ENCODE measurements at places on chromosomes 5 and 9. TPM values are rescaled to one million over a fixed set of nuclear protein-coding genes. Genes with fewer than 3 reads are reported as not detected.

GRCh38 chr5:53403758-53404157 is 76.7 kb upstream of the FST start:
- H3K36me3 ChIP-seq, result no peaks in the 10 kb centered on the region
- no peak overlapping the region for H3K4me3 ChIP-seq
- DNase-seq, result no peak
- no peaks in the 10 kb centered on the region for H3K4me1 ChIP-seq

GRCh38 chr5:181245427-181246275 is 1.9 kb upstream of the RACK1 start:
- no peak overlapping the region for H3K27ac ChIP-seq
- H3K27me3 ChIP-seq, result no peaks in the 10 kb centered on the region
- DNase-seq, result no peak
- H3K36me3 ChIP-seq, result peaks cover 36% of the 10 kb centered on the region
- peaks cover 8% of the 10 kb centered on the region for H3K4me1 ChIP-seq

GRCh38 chr5:137086342-137086741 is 412.8 kb downstream of the SPOCK1 start:
- H3K27ac ChIP-seq, result no peak overlapping the region
- no peaks in the 10 kb centered on the region for H3K36me3 ChIP-seq
- H3K27me3 ChIP-seq, result no peaks in the 10 kb centered on the region
- H3K4me3 ChIP-seq, result no peak overlapping the region
- DNase-seq, result no peak
- H3K4me1 ChIP-seq, result peaks cover 6% of the 10 kb centered on the region

DNA sequence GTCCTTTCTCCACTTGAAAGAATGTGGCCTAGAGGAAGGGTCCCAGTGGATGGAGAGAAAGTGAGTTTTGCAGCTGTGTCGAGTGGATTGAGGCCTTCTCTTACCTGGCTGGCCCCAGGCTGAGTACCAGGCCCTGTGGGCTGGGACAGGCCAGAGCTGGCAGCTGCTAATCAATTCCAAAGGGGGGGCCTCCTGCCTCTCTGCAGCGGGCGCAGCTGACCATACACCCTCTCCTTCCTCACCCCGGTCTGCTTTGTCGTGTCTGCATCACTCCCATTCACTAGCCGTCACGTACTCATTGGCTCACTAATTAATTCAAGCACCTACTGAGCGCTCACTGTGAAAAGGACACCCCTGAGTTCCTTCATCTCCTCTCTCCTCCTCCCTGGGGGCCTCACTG is 58.4 kb upstream of the PITX1 start:
- no peak overlapping the region for H3K4me3 ChIP-seq
- H3K4me1 ChIP-seq, result peaks cover 10% of the 10 kb centered on the region
- H3K27me3 ChIP-seq, result peaks cover 4% of the 10 kb centered on the region
- DNase-seq, result no peak
- no peak overlapping the region for H3K27ac ChIP-seq
- no peaks in the 10 kb centered on the region for H3K36me3 ChIP-seq

DNA sequence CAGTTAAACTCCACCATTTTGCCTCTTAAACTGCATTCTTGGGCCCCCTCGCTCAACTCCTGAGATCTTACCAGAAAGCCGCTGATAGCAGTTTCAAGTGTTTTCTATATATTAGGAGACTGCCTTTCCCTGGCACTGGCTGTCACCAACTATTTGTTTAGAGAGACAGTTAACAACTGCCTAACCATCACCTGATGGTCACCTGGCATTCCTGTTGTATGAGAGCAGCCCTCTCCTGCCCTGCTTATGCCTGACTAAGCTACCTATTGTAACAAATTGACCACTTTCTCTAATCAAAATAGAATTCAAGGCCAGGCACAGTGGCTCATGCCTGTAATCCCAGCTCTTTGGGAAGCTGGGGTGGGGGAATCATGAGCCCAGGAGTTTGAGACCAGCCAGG is 28.0 kb upstream of the SIL1 start:
- no peaks in the 10 kb centered on the region for H3K4me1 ChIP-seq
- no peak for DNase-seq
- no peak overlapping the region for H3K4me3 ChIP-seq
- H3K36me3 ChIP-seq, result no peaks in the 10 kb centered on the region

DNA sequence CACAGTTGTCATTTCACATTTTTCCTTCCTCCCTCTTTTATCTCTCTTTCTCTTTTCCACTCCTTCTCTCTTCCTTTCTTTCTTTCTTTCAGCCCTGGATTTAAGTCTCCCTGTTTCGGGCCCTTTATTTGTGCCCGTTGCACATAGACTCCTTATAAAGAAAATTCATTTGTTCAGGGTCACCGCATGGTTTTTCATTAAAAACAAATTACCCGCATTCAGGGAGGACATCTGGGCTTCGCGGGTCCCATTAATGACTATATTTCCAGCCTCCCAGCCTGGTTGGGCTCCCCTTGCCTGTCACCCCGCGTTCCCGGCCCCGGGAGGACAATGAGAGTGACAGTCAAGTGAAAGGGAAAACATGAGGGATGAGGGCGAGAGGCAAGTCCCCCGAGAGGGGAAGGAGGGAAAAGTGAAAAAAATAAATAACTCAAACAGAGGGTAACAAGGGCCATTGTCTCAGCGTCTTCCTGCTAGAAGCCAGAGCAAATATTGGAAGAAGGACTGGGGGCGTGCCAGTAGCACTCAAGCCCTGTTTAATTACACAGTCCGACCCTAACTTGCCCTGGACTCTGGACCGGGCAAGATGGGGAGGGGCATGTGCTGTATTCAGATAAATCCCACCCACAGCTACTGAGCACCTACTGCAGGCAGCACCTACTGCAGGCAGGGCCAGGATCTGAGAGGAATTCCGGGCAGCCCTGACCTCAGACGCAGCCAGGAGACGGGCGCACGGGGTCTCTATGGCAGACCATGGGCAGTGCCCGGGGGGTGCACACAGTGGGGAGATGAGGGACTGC is 166.2 kb downstream of the PAX5 start:
- H3K4me1 ChIP-seq, result peaks cover 4% of the 10 kb centered on the region
- peaks cover 70% of the 10 kb centered on the region for H3K27me3 ChIP-seq
- no peaks in the 10 kb centered on the region for H3K36me3 ChIP-seq
- peak overlapping the region; percentile 47 for H3K27ac ChIP-seq
- H3K4me3 ChIP-seq, result no peak overlapping the region
- no peak for DNase-seq

DNA sequence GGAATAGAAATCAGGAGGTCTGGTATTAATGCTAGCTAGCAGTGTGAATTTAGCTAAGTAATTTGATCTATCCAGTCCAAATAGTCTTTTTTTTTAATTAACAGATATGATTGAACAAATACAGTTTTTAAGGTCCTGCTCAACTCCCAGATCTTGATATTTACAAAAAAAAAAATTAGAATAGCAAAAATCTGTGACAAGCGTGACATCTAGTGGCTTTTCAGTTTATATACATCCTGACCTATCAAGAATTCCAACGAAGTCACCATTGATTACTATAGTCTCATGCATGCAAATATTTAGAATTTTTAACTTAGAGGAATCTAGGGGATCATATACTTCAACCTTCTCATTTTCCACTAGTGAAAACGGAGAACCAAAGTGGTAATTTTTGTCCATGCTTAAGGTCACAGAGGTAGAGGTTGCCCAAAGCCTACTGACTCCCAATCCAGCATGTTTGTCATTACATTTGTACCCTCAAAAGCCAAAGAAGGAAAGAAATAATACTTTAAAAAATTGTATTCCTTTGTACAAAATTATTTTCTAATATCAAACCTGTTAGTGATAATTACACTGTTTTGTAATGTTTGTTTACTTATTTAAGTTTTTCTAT is 17.6 kb upstream of the TARS1 start:
- no peaks in the 10 kb centered on the region for H3K36me3 ChIP-seq
- DNase-seq, result no peak
- no peaks in the 10 kb centered on the region for H3K27me3 ChIP-seq
- H3K4me1 ChIP-seq, result no peaks in the 10 kb centered on the region
- H3K27ac ChIP-seq, result no peak overlapping the region
- H3K4me3 ChIP-seq, result no peak overlapping the region

DNA sequence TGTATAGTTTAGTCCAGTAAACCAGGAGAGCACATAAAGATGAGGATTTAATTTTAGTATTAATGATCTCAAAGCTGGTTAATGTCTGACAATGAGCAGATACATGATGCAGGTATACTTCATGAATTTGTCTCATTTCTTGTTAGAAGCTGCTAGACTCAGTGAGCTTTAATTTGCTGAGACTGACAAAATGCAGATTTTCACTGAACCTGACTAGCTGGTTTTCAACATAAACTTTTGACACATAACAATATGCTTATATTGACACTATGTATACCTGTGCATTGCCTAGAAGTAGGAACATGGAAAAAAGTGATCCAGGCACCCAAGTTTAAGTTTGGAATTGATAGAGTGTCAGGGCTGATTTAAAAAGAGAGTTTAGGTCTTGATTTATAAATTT is 10.8 kb downstream of the UBLCP1 start:
- H3K36me3 ChIP-seq, result peaks cover 89% of the 10 kb centered on the region
- H3K27ac ChIP-seq, result no peak overlapping the region
- H3K27me3 ChIP-seq, result no peaks in the 10 kb centered on the region
- H3K4me1 ChIP-seq, result no peaks in the 10 kb centered on the region

DNA sequence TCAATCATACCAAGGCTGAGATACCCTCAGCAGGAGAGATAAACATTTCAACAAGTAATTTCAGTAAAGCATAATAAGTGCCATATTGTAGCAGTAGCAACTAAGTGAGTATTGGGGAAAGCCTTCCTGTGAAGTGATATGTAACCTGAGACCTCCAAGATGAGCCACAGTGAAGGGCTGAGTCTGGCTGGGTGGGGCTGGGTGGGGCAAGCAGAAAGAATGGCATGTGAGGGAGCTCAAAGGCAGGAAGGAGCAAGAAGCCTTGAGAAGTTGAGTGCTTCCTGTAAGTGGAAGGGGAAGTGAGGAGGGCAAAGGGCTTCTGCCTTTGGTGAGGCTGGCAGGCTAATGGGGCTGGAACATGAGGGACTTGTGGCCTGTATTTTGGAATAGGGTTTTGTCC is 19.7 kb upstream of the ASTN2 start:
- H3K27me3 ChIP-seq, result peaks cover 6% of the 10 kb centered on the region
- peak; percentile 81 for DNase-seq
- no peak overlapping the region for H3K4me3 ChIP-seq
- no peaks in the 10 kb centered on the region for H3K4me1 ChIP-seq
- H3K27ac ChIP-seq, result no peak overlapping the region

The C9orf78 gene
- total RNA-seq, result 30.8 TPM

The OR1J1 gene
- not detected for total RNA-seq

The ZDHHC11B gene
- 0.75 TPM for total RNA-seq
